ENCODE measurements at places on chromosomes 6 and 20.

GRCh38 chr20:37397076-37397953, 51.4 kb downstream of the SRC start:
- DNase-seq, result no peak

GRCh38 chr6:134797400-134798113, 152.3 kb downstream of the ALDH8A1 start:
- DNase-seq, result no peak

GRCh38 chr20:3189561-3190131, 14.8 kb downstream of the DDRGK1 start:
- DNase-seq, result no peak

DNA sequence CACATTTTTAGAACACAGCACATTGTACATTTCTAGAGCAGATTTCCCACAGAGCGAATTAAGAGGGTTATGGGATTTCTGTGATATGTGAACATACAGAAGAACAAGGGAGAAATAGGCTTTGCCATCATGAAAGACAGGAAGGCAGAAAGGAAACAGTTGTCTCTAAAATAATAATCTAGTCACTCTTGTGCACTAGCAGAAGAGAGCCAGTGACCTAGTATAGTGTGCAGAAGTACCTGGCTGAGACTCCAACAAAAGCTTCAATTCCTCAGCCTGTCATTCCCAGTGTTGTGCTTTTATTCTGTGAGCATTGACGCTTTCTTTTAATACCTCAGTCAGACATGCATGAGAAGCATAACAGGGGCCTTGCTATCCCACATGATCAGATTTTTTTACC, 17.8 kb upstream of the DCBLD1 start:
- DNase-seq, result no peak

DNA sequence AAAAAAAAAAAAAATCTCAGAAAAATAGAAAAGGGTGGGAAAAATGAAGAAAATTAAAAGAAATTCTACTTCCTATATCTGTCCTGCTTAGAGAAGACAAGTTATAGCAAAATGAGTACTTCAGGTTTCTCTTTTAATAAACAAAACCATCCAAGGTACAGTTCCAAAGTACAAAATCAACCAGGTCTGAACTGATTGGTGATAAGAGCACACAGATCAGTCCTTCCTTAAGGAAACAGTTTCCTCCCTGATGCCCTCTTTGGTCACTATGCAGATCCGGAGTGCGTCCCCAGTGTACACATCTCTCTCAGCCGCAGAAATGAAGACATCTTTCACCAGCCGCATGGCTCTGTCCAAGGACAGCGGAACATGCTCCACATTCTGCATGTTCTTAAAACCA, 18.1 kb downstream of the PSMB1 start:
- no peak for DNase-seq

- no peak for DNase-seq
Observed at GRCh38 chr6:14704383-14705271, 541.2 kb upstream of the JARID2 start.

DNA sequence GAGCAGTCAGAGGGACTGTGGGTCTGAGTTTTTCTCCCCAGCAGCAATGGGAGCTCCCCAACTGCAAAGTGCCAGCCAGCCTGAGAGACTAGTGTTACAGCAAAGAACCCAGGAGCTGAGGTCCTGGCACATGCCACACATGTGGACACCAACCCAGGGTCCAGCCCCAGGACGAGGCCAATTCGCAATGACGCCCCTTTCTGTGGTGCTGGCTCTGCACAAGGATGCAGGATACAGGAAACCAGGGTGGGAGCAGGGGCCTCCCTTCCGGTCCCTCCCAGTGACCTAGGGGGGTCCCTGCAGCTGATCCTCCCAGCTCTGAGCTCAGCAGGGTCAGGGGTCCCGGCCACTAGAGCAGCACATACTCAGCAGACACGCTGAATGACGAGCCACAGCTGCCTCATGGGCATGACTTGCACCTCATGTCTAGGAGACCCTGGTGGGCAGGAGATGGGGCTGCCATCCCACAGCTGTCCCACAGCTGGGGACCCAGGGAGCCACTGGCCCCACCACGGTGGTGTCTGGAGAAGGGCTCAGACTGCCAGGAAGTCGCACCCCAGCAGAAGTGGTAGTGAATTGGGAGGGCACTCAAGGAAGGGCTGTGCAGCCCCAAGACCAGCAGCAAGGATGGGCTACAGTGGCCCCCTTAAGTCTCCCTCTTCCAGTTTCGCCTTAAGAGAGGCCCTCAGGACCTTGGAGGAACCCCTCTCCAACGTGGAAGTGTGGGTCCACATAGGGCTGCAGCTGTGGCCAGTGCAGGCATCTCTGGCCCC, 3.6 kb downstream of the ARFRP1 start:
- DNase-seq, result no peak

DNA sequence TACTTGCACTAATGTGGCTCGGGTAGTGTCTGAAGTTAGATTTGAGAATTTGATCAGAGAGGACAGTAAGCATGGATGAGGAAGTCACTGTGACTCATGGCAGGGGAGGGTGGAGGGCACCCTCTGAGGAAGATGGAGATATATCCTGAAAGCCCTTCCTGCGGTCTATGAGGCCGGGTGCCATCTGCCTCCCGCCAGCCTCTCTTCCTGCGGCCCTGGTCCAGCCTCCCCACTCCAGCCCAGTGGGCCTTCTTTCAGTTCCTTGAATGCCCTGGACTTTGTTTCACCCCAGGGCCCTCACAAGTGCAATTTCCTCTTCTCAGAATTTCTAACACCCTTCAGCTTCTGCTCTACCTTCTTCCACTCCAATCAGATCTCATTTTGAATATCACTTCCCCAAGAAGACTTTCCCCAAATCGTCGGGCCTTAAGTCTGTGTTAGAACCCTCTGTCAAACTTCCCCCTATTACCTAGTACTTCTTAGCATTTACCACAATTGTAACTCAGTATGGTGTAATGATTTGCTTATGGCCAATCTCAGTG, 20.2 kb upstream of the TNFAIP3 start:
- peak; percentile 96 for DNase-seq

GRCh38 chr6:37488476-37488875, 11.2 kb downstream of the CCDC167 start:
- DNase-seq, result no peak

- no peak for DNase-seq
Observed at GRCh38 chr20:17059465-17059864, 167.4 kb upstream of the PCSK2 start.

- DNase-seq, result peak; percentile 4
Observed at GRCh38 chr20:52405417-52405816, 213.8 kb upstream of the ZFP64 start.

DNA sequence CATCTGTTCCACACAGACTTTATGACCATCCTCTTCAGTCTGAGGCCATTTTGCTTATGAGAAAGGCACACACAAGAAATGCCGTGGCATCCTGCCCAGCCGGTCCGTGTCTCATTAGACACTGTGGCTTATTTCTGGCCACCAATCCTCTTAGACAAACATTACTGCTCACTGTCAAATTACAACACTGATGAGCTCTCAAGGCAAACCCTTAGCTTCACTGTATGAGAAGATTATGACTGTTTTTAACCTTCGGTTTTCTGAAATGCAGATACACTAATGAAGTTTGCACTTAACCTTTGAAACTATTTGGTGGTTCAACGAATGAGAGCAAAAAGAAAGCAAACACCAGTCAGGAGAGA, 50.5 kb upstream of the DST start:
- peak; percentile 20 for DNase-seq

DNA sequence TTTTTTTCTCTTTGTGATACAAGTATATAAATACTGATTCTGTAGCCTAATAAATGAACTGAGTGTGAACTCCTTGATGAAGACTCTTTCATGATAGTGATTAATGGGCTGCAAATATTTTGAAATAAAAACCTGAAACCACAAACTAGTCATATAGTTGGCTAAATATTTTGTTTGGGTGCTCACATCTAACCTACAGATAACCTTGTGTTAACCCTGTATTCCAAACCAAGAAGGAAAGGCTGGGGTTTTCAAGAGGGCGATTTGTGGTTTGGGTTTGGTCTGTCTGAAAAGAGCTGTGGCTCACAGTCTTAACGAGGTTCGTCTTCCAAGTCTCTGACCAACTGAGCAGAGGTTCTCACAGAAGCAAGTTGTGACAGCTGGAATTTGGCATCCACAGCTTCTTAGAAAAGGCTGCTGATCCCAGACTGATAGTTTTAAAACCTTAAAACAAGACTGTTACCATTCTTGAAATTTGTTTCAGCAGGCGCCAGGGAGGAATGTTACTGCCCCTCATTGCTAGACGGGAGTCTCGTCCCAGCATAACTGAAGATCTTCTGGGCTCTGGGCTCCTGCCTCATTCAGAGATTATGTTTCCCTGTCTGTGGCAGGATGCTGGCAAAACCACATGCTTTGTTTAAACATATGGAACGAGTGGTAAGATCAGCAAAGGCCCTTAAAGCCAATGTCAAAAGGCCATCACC, 736.4 kb upstream of the MARCKS start:
- DNase-seq, result no peak

GRCh38 chr6:157068691-157069324, 254.5 kb downstream of the TMEM242 start:
- DNase-seq, result no peak

DNA sequence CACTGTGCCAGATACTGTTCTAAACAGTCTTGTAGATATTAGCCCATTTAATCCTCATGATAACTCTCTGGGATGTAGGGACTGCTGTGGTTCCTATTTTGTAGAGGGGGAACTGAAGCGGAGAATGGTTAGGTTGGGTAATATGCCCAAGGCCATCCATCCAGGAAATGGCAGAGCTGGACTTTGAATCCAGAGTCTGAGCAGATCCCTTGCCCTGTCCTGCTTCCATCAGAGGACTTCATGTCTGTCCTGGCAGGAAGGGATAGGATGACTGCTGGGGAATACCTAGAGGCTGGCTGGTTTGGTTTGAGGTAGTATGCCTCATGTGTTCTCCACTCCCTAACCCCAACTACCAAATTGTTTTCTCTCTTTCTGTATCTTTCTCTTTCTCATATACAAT, 44.6 kb downstream of the SAMD5 start:
- DNase-seq, result no peak

- no peak for DNase-seq
Observed at GRCh38 chr6:39568896-39569295, 156.3 kb downstream of the KIF6 start.

DNA sequence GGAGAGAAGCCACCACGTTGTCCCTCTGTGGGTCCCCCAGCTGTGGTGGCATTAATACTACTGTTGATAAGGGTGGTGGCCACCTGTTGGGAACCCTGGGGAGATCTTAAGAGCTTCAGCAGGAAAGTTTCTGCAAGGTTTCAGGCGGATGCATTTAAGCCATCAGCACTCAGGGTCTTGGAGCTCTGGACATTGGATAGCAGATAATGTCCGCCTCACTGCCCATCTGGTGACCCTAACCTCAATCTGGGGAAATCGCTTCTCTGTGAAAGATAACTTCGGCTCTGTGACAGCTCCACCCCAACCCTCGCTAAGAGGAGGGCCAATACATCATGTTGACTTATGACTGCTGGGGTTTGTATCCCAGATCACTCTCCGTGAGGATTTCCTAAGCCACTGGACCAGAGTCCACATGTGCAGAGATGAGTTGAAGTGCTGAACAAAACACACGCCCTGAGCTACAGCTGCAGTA, 92.9 kb downstream of the FOXC1 start:
- DNase-seq, result no peak

DNA sequence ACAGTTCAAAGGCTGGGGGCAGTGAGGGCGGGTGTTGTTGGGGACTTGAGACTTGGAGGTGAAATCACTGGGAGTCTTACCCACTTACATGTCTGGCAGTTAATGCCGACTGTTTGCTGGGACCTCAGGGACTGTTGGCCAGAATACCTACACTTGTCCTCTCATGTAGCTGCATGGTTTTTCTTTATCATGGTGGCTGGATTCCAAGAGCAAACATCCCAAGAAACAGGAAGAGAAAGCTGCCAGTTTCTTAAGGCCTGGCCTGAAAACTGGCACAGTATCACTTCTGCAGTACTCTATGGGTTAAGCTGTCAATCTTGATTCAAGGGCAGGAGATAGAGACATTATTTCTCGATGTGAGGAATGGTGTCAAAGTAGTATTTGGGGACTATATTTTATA, 19.8 kb upstream of the C6orf62 start:
- no peak for DNase-seq

- no peak for DNase-seq
Observed at GRCh38 chr20:23441850-23442313, 2.4 kb downstream of the CSTL1 start.

DNA sequence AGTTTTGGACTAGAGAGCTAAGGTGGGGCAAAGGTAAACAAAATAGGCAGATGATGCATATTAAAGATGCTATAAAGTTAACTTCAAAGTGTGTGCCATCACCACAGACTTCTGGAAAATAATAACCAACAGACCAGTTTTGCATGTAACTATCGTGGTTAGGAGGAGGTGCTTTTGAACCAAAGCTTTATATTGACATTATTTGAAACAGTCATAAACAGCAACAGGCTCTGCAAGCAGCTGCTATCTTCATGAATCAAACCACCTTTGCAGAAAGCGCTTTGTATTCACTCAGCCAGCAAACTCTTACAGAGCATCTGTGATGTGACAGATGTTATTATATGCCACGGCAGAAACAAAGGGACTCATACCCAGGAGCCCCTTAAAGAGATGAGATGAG, 81.9 kb downstream of the CRYBG1 start:
- DNase-seq, result no peak

DNA sequence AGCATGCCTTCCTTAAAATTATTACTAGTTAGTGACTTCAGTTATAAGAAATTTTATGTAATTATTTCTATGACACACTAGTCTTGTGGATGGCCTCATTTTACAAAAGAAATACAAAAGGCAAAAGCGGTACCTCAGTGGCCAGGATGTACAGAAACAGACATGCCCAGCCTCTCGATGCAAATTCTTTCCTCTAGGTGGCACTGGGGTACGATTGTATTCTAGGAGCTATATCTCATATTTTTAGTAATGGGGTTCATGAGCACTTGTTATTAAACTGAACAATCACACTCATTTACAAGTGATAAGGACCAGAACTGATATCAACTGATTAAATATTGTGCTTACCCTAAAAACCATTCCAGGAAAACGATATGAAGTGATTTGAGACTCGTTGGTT, 59.8 kb downstream of the SOD2 start:
- DNase-seq, result no peak

- peak; percentile 77 for DNase-seq
Observed at GRCh38 chr20:44642203-44643153, 9.0 kb downstream of the ADA start.

- no peak for DNase-seq
Observed at GRCh38 chr6:13470238-13471140, 16.9 kb downstream of the GFOD1 start.

DNA sequence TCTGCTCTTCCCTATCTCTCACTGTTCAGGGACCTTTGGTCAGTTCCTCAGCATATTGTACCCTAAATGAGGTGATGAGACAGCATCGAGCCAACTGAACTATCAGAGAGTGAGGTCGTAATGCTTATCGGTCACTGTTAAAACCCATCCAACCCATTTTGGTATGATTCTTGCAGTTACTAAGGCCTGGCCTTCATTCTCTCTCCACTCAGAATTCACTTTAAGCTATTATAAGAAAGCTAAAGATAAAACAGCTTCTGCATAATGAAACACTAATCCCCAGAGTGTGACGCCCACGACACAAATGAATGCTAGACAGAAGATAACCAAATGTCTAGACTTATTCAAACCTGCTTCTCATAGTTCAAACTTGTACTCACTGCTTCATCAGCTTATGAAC, 175.8 kb downstream of the GMPR start:
- no peak for DNase-seq

All from GF-D8 (cell line).